ENCODE measurements at places on chromosomes 4 and X.

DNA sequence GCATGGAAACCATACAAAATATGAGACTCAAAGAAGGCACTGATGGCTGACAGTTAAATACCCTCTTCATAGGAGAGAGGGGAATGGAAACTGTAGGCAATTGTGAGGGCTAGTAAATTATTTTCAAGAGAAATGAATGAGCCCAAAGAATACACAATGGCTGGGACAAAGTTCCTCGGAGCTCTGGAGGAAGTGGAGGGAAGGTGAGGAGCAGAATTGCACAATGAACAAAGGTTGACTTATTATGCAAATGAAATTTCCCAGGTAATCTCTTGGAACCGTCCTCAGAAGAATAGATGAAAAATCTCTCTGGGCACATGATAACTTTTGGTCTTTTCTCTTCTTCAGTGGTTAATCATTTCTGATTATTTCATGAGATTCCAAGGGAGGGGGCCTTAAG is 202.6 kb upstream of the VCX start:
- no peak for DNase-seq

- no peak for DNase-seq
These were observed 40.0 kb upstream of the SMARCA5 start for GRCh38 chr4:143473334-143474126.

GRCh38 chr4:155571184-155571944 is 95.3 kb upstream of the GUCY1A1 start:
- DNase-seq: no peak

- DNase-seq: no peak
These were observed 49.5 kb upstream of the ATP6AP2 start for GRCh38 chrX:40531056-40531826.

- no peak for DNase-seq
These were observed 91.2 kb downstream of the PLS3 start for GRCh38 chrX:115652221-115652620.

- DNase-seq: no peak
These were observed 30.1 kb downstream of the HPF1 start for GRCh38 chr4:169727616-169728015.

- no peak for DNase-seq
These were observed 802 bp downstream of the RFC1 start for GRCh38 chr4:39365360-39365759.

- no peak for DNase-seq
These were observed 100.9 kb upstream of the PSAPL1 start for GRCh38 chr4:7535619-7536018.

DNA sequence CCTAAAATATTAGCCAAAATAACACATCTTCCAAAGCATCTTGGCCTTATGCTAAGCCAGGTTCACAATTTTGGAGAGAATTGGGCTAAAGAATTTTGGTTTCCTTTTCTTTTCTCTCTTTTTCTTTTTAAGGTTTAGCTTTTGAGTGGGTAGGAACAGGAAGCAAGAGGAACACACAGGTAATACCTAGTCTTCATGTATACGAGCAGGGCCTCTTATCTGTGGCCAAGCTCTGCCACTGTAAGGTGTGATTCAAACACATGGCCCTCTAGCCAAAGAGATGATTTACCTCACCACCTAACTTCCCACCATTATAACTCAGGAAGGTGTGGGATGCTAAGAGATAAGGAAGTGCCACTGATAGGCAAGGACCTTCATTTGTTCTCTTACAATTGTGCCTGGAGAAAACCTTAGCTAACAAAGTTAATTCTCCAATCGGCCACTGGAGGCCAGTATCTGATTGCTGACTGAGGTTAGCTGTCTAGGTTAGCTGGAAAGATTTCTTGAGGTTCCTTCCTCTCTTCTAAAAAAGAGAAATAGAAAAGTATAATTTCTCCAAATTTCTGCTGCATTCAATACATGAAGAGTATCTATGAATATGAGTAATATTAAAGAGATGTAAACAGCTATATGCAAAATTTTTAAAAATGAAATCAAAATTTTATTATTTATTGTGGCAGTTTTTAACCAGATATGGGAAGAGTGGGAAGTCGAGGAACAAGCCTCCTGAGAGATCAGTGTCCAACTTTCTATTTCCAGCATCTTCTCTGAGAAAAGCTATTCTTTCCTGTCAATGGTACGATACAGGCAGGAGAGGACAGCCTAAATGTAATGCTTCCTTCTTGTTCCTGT is 30.1 kb upstream of the BBS7 start:
- DNase-seq: peak; percentile 82

GRCh38 chr4:10639664-10640063 is 44.9 kb downstream of the CLNK start:
- DNase-seq: no peak
